ENCODE measurements at places on chromosomes 5 and 9. TPM values are rescaled to one million over a fixed set of nuclear protein-coding genes. Genes with fewer than 3 reads are reported as not detected.

- no peak for DNase-seq
- H3K27ac ChIP-seq, result no peak overlapping the region
- H3K4me1 ChIP-seq, result no peaks in the 10 kb centered on the region
These were observed 127.6 kb downstream of the WDR70 start for GRCh38 chr5:37506722-37507121.

GRCh38 chr5:172556971-172557461 is 84.0 kb upstream of the NEURL1B start:
- no peaks in the 10 kb centered on the region for H3K27me3 ChIP-seq
- H3K4me1 ChIP-seq, result peaks cover 18% of the 10 kb centered on the region
- no peaks in the 10 kb centered on the region for H3K36me3 ChIP-seq
- no peak overlapping the region for H3K27ac ChIP-seq

- H3K27me3 ChIP-seq, result peaks cover 3% of the 10 kb centered on the region
- DNase-seq, result peak; percentile 65
- H3K4me1 ChIP-seq, result peaks cover 17% of the 10 kb centered on the region
- H3K27ac ChIP-seq, result peak overlapping the region; percentile 94
- H3K36me3 ChIP-seq, result no peaks in the 10 kb centered on the region
- no peak overlapping the region for H3K4me3 ChIP-seq
These were observed 55.3 kb downstream of the ZNF366 start for GRCh38 chr5:72451741-72452505.

DNA sequence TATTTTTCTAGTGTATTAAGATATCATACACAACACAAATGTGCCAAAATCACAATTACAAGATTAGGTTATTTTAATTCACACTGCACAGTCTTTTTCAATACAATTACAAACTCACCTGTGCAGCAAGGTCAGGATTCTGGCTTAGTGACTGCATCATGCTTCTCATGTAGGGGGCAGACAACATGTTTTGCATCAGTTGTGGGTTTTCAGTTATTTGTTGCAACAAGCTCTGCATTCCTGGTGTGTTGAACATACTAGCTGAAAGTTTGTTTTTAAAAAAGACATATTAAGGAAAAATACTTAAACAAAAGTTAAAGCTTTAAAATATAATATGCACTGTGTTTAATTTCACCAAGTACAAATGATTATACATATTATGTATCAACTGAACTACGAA is 38.7 kb downstream of the UBQLN1 start:
- no peak overlapping the region for H3K4me3 ChIP-seq
- no peaks in the 10 kb centered on the region for H3K4me1 ChIP-seq
- H3K27me3 ChIP-seq, result no peaks in the 10 kb centered on the region

The CORO2A gene
- 23.9 TPM for total RNA-seq

The PCDHB14 gene
- 16.5 TPM for total RNA-seq

The DRD1 gene
- total RNA-seq, result not detected

Data from glutamatergic neuron (in vitro differentiated cells).